ENCODE measurements at places on chromosomes 11 and 22. TPM values are rescaled to one million over a fixed set of nuclear protein-coding genes. Genes with fewer than 3 reads are reported as not detected.
A peak's percentile ranks its signal among the peaks of the same experiment; 100 is the strongest.

- no peaks in the 10 kb centered on the region for H3K4me1 ChIP-seq
- H3K36me3 ChIP-seq = no peaks in the 10 kb centered on the region
- H3K27ac ChIP-seq = no peak overlapping the region
- H3K4me3 ChIP-seq = no peak overlapping the region
- no peak for DNase-seq
Observed at GRCh38 chr11:130465263-130465662, 16.8 kb downstream of the ADAMTS15 start.

LSP1 gene
- 668 TPM for total RNA-seq

GRCh38 chr11:35550374-35551036 is 25.1 kb upstream of the PAMR1 start:
- H3K27ac ChIP-seq = no peak overlapping the region
- peaks cover 18% of the 10 kb centered on the region for H3K27me3 ChIP-seq
- H3K4me3 ChIP-seq = no peak overlapping the region
- no peak for DNase-seq

DNA sequence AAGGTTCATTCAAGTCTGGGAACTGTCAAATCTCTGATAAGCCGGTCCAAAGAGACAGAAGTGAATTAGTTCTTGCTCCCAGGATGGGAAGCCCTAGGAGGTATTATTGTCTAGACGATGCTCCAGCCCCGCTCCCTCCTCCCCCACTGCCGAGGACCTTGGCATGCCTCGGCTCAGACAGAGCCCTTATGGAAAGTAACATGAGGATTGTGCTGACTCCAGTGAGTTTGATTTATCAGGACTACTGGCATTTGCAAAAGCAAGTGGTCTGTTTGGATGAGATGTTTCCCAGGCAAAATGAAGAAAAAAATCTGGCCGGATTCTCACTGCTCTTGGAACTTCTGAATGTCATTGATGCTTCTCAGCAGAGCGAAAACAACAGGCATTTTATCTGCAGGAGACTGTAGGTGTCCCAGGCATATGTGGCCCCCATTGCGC is 341.0 kb downstream of the ETS1 start:
- no peak overlapping the region for H3K27ac ChIP-seq
- H3K27me3 ChIP-seq = no peaks in the 10 kb centered on the region
- H3K4me1 ChIP-seq = no peaks in the 10 kb centered on the region

CDC42EP2 gene
- 0.25 TPM for total RNA-seq

DNA sequence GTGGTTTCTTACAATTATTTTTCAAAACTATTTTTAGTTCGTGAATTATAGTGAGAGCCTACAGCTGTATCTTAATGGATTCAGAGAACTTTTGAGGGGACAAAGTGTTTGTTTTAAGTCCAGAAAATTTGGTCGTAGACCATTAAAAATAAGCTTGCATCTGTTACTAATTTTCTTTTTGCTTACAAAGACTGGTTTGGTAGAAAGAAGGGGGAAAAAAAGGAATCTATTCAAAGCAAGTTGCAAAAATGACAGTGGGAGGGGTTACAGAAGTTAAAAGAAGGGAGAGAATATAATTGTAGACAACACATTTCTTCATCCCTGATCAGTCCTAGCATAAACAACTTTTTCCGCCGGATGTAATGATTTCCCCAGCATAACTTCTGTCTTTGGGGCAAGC is 72.1 kb downstream of the AMOTL1 start:
- no peak overlapping the region for H3K4me3 ChIP-seq
- no peaks in the 10 kb centered on the region for H3K4me1 ChIP-seq
- no peak overlapping the region for H3K27ac ChIP-seq
- no peaks in the 10 kb centered on the region for H3K27me3 ChIP-seq
- no peak for DNase-seq

DNA sequence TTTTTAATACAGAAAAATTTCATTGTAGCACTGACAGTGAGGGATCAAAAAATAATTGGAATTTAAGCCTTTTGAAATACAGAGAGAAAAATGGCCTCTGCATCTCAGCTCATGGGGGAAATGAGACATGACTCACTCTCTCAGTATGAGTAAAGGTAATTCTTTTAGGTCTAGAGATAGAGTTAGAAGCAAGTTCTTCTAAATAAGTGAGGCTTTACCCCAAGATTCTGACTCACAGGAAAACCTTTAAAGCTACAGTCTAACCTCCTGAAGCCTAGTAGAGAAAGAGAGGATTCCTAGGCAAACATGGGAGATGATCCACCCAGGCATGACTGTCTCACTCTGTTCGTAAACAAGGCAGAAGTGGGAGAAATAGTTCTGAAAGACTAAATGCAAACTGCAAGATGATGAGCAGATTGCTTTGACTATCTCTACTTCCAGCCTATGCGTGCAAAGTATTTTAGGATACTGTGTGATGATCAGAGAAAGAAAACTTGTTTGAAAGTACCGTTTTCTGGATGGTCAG is 1003.3 kb upstream of the CCDC90B start:
- H3K27me3 ChIP-seq = no peaks in the 10 kb centered on the region
- no peak for DNase-seq
- no peak overlapping the region for H3K27ac ChIP-seq
- H3K4me1 ChIP-seq = no peaks in the 10 kb centered on the region
- no peaks in the 10 kb centered on the region for H3K36me3 ChIP-seq

SBF1 gene
- total RNA-seq = 224 TPM

OSBPL5 gene
- total RNA-seq = 9.6 TPM

CHRM1 gene
- total RNA-seq = not detected

SREBF2 gene
- 92.4 TPM for total RNA-seq

- H3K4me1 ChIP-seq = no peaks in the 10 kb centered on the region
- DNase-seq = no peak
- no peaks in the 10 kb centered on the region for H3K36me3 ChIP-seq
- H3K27ac ChIP-seq = no peak overlapping the region
Observed at GRCh38 chr11:27025312-27025955, 15.2 kb upstream of the BBOX1 start.

AMPD3 gene
- total RNA-seq = 20.8 TPM

DNA sequence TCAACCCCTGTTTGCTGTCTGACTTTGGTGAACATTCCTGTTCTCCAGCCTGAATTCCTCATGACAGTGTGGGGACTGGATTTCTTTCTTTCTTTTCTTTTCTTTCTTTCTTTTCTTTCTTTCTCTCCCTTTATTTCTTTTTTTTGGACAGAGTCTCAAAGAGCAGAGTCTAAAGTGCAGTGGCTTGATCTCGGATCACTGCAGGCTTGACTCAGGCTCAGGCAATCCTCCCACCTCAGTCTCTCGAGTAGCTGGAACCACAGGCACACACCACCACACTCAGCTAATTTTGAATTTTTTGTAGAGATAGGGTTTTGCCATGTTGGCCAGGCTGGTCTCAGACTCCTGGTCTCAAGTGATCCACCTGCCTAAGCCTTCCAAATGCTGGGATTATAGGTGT is 63.1 kb downstream of the RPUSD4 start:
- peaks cover 9% of the 10 kb centered on the region for H3K27me3 ChIP-seq
- H3K36me3 ChIP-seq = no peaks in the 10 kb centered on the region
- H3K4me3 ChIP-seq = no peak overlapping the region
- no peak overlapping the region for H3K27ac ChIP-seq
- no peak for DNase-seq
- peaks cover 8% of the 10 kb centered on the region for H3K4me1 ChIP-seq

- H3K27ac ChIP-seq = no peak overlapping the region
- no peak for DNase-seq
- H3K36me3 ChIP-seq = peaks cover 29% of the 10 kb centered on the region
- H3K4me3 ChIP-seq = no peak overlapping the region
- no peaks in the 10 kb centered on the region for H3K27me3 ChIP-seq
Observed at GRCh38 chr11:116901964-116902688, 64.7 kb upstream of the APOA1 start.

VSIG10L2 gene
- not detected for total RNA-seq

SLC6A5 gene
- total RNA-seq = not detected

ANKK1 gene
- not detected for total RNA-seq

FAM180B gene
- 0.25 TPM for total RNA-seq

DNA sequence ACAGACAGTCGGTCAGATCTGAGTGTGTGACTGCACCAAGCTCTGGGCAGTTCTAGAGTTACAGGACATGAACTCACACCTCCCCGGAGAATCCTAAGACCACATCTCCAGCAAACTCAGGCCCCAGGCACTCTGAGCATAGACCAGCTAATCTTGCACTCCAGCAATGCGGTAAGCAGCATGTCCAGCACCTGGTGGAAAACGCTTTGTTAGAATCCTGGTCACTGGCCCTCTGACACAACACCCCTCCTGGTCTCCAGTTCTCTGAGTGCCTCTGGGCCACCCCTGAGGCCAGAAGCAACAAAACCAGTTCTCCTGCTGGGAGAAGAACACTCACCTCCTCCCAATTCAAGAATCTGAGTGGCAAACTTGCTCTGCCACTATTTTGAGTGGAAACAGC is 82.7 kb upstream of the TMEM45B start:
- no peaks in the 10 kb centered on the region for H3K4me1 ChIP-seq
- H3K27ac ChIP-seq = no peak overlapping the region
- H3K36me3 ChIP-seq = no peaks in the 10 kb centered on the region
- DNase-seq = no peak

MS4A4E gene
- not detected for total RNA-seq

- H3K27me3 ChIP-seq = no peaks in the 10 kb centered on the region
- no peaks in the 10 kb centered on the region for H3K4me1 ChIP-seq
- no peak overlapping the region for H3K4me3 ChIP-seq
Observed at GRCh38 chr11:29293825-29294224, 723.0 kb downstream of the KCNA4 start.

OR5L2 gene
- total RNA-seq = not detected

GRCh38 chr11:12243486-12243885 is 133.1 kb downstream of the MICAL2 start:
- peak overlapping the region; percentile 42 for H3K27ac ChIP-seq
- no peak for DNase-seq
- no peak overlapping the region for H3K4me3 ChIP-seq
- H3K27me3 ChIP-seq = no peaks in the 10 kb centered on the region

- H3K27ac ChIP-seq = no peak overlapping the region
- no peaks in the 10 kb centered on the region for H3K27me3 ChIP-seq
- no peaks in the 10 kb centered on the region for H3K4me1 ChIP-seq
- no peak overlapping the region for H3K4me3 ChIP-seq
- H3K36me3 ChIP-seq = no peaks in the 10 kb centered on the region
Observed at GRCh38 chr11:60129853-60130252, 41.4 kb downstream of the MS4A2 start.

DNA sequence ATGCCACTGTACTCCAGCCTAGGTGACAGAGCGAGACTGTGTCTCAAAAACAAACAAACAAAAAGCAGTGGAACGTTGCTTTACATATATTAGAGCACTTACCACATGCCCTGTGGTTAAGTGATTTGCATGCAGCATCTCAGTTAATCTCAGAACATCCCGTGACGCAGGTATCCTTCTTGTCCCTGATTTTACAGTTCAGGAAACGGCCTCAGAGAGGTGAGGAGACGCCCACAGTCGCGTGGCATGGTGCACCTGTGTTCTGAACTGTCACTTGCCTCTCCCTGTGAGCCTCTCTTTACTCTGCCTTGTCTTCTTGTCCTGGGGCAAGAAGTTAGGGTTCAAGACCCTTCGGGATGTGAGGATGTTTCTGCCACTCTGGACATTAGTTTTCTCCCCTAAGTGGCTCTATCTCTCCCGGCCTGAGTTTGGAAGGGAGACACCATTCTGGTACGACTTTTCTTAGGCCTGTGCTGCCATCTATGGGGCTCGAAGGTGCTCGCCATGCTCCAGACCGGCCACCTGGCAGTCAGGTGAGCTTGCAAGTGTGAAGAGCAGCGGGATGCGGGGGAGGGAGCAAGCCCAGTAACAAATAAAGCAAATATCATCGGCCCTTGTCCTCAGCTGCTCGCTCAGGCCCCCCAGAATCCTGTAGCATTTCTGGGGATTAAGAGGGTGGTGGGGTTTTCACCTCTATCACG is 25.6 kb downstream of the YWHAH start:
- H3K4me3 ChIP-seq = peak overlapping the region; percentile 70
- H3K4me1 ChIP-seq = peaks cover 13% of the 10 kb centered on the region
- H3K27me3 ChIP-seq = no peaks in the 10 kb centered on the region
- DNase-seq = peak; percentile 69

DNA sequence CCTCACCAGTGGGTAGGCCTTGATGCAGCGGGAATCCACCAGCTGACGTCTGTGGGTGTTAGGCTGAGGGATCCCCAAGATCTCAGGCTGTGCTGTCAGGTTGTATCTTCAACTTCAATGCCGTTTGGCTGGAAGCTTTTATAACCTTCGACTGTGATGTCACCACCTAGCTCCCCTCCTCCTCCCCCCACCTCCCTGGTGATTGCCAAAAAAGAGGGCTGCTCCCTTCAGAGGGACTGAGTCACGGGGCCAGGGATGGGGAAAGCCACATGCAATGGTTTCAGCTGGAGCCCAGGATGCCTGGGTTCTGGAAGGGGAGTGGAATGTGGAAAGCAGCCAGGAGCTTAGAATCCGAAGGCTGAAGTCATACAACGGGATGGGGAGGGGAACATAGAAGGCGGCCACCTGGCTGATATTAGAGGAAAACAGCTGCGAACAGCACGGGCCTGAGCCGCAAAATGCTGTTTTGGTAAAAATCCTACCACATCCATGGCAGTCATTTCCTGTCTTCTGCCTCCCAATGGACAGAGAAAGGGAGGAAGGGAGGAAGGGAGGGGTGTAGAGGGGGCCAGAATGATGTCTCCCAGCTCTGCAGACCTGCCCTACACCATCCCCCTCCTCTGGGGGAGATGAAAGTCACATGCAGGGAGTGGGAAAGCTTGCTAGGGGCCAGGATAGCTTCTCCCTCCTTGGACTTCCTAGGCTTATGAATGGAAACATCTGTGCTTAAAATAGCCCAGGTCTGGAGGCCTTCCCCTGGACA is at the start of gene LRRN4CL:
LRRN4CL (minus strand) TSS at position 110 of the 763 bp plus-strand sequence. CDS start 1,022 bp downstream, outside the sequence.
- no peak within 1 kb of the TSS for H3K4me3 ChIP-seq
- H3K27ac ChIP-seq = no peak within 1 kb of the TSS
- no peak for DNase-seq
- H3K36me3 ChIP-seq = peaks cover 14% of the 10 kb centered on the region

DNA sequence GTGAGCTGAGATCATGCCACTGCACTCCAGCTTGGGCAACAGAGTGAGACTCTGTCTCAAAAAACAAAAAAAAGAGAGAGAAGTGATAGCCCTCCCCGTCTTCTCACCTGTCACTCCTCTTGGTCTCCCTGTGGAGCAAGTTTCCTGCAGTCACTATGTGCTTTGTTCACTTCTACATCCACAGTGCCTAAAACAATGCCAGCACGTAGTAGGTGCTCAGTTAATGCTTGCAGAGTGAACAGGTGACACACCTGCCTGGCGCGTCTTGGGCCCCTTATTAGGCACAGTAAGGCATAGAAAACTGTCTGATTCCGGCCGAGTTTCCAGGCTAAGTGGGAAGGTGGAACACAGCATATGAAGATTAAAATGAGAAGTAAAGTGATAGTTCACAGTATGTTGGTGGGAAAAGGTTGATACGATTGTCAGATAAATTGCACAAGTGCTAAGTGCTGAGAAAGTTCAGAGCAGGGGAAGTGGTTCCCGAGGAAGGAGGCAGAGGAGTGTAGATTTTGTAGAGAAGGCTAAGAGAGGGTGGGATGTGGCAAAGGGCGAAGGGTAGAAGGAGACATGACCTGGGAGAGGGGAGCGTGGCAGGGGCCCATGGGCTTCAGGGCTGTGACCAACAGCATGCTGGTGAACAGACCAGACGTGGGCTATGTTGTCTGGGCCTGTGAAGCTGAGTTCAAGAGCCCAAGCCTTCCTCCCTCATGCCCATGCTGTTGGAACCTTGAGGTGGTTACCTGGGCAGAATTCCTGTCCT is 41.9 kb downstream of the BCR start:
- no peaks in the 10 kb centered on the region for H3K27me3 ChIP-seq
- no peak overlapping the region for H3K4me3 ChIP-seq
- DNase-seq = no peak
- H3K27ac ChIP-seq = peak overlapping the region; percentile 82
- peaks cover 8% of the 10 kb centered on the region for H3K36me3 ChIP-seq

GRCh38 chr11:76629853-76630599 is 40.5 kb downstream of the LRRC32 start:
- peaks cover 17% of the 10 kb centered on the region for H3K27me3 ChIP-seq
- H3K36me3 ChIP-seq = peaks cover 9% of the 10 kb centered on the region
- no peak overlapping the region for H3K4me3 ChIP-seq
- H3K27ac ChIP-seq = no peak overlapping the region
- peaks cover 44% of the 10 kb centered on the region for H3K4me1 ChIP-seq
